ENCODE measurements at places on chromosomes 1 and 21.
A peak's percentile ranks its signal among the peaks of the same experiment; 100 is the strongest.

DNA sequence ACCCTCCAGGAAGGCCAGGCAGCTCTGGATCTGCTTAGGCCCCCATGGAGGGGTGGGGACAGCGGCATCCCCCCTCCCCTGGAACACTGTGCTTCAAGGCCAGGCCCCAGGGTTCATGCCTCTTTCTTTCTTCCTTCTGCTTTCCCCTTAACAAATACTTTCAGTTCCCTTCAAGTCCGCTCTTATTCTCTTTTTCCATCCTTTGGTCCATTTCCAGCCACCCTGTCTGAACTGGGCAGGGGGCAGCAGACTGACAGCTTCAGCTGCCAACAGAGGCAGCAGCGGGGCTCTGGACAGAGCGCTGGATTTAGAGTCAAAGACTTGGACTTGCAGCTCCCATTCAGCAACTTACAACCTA is 1.1 kb upstream of the CD244 start:
- peak; percentile 25 for DNase-seq

GRCh38 chr1:175217721-175218531 is 25.4 kb upstream of the KIAA0040 start:
- no peak for DNase-seq

- no peak for DNase-seq
Measured at GRCh38 chr1:8473121-8473875, 155.4 kb downstream of the SLC45A1 start.

- peak; percentile 91 for DNase-seq
Measured at GRCh38 chr1:157154940-157155514, 16.8 kb upstream of the ETV3 start.

GRCh38 chr1:9591669-9592509 is 3.2 kb downstream of the TMEM201 start:
- DNase-seq = no peak

DNA sequence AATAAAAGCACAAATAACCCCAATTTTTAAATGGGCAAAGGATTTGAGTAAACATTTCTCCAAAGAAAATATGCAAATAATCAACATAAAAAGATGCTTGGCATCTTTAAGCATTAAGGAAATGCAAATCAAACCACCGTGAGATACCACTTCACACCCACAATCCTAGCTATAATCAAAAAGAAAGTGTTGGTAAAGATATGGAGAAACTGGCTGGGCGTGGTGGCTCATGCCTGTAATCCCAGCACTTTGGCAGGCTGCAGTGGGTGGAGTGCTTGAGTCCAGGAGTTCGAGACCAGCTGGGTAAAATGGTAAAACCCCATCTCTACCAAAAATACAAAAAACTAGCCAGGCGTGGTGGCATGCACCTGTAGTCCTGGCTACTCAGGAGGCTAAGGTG is 16.9 kb downstream of the ARHGEF11 start:
- peak; percentile 7 for DNase-seq

- DNase-seq = no peak
Measured at GRCh38 chr1:212225871-212226302, 59.3 kb upstream of the PPP2R5A start.

DNA sequence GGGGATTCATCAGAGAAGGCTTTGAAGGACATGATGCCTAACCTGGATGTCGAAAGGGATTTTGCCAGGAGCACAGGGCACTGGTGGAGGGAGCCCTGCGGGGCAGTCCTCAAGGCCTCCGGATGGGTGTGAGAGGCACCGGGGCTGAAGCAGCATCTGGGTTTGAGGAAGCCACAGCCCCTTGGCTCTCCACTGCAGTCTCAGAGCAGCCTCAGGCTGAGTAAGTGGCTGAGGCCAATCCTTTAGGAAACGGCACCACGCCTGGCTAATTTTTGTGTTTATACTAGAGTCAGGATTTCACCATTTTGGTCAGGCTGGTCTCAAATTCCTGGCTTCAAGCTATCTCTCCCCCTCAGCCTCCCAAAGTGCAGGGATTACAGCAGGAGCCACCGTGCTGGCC is 12.0 kb downstream of the ERVH48-1 start:
- no peak for DNase-seq

Data from hematopoietic multipotent progenitor cell treated with erythropoietin and hydrocortisone succinate and interleukin-3 and kit ligand, for 4 days (in vitro differentiated cells).